Activated naive CD8-positive, alpha-beta T cell treated with anti-CD3 and anti-CD28 coated beads, Interleukin-2, amount 10 ng/mL, durations not matched to agents 7 days and 5 days (primary cell): ENCODE measurements at places on chromosomes 3 and 15.

- H3K36me3 ChIP-seq = peaks cover 41% of the 10 kb centered on the region
- no peaks in the 10 kb centered on the region for H3K27me3 ChIP-seq
- peak overlapping the region; percentile 21 for H3K4me3 ChIP-seq
- H3K4me1 ChIP-seq = peaks cover 81% of the 10 kb centered on the region
- peak overlapping the region; percentile 85 for H3K27ac ChIP-seq
- no peak for DNase-seq
Measured at GRCh38 chr15:78044407-78045155, 32.9 kb downstream of the TBC1D2B start.

DNA sequence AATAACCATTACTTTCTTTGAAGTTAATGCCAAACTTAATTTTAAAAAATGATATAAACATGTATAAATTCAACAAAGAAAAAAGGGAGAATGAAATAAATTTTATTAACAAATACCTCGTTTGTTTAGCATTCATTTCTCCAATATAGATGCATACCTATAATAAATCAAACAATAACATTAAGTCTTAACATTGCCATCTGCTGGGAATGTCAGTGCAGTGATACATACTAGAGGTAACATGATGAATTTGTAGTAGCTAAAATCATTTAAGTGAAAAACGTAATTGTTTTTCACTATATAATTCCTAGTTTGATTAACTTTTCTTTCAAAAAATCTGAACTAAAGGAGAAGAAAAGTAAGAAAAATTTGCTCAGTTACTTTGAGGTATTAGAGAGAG lies 340.2 kb upstream of the CBLB start:
- H3K4me3 ChIP-seq = no peak overlapping the region
- H3K36me3 ChIP-seq = peaks cover 29% of the 10 kb centered on the region
- no peaks in the 10 kb centered on the region for H3K27me3 ChIP-seq

GRCh38 chr3:40690749-40691451 lies 166.1 kb downstream of the ZNF621 start:
- no peak overlapping the region for H3K27ac ChIP-seq
- H3K36me3 ChIP-seq = no peaks in the 10 kb centered on the region
- no peak overlapping the region for H3K4me3 ChIP-seq
- peaks cover 2% of the 10 kb centered on the region for H3K4me1 ChIP-seq
- H3K27me3 ChIP-seq = peaks cover 15% of the 10 kb centered on the region

GRCh38 chr3:108124337-108125152 lies 33.7 kb upstream of the CD47 start:
- H3K36me3 ChIP-seq = peaks cover 25% of the 10 kb centered on the region
- H3K27ac ChIP-seq = peak overlapping the region; percentile 99
- no peaks in the 10 kb centered on the region for H3K27me3 ChIP-seq
- H3K4me3 ChIP-seq = peak overlapping the region; percentile 96

- H3K27ac ChIP-seq = no peak overlapping the region
- no peaks in the 10 kb centered on the region for H3K4me1 ChIP-seq
- no peak overlapping the region for H3K4me3 ChIP-seq
- H3K36me3 ChIP-seq = no peaks in the 10 kb centered on the region
Measured at GRCh38 chr3:170635385-170635735, 49.5 kb upstream of the SLC7A14 start.

DNA sequence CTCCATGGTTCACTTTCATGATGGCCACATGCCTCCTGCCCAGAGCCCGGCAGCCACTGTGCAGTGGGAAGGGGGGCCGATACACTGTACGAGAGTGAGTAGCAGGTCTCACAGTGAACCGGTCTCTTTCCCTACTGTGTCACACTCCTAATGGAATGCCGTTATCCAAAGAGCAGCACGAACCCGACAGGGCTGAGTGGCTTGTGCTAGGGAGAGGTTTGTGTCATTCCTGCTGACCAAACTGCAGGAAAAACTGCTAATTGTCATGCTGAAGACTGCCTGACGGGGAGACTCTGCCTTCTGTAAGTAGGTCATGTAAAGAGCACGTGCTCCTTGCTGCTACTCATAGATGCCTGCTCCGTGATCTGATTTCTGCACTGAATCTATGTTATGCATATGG lies 105.1 kb downstream of the ARPP21 start:
- DNase-seq = no peak
- H3K27me3 ChIP-seq = no peaks in the 10 kb centered on the region
- no peak overlapping the region for H3K27ac ChIP-seq
- no peak overlapping the region for H3K4me3 ChIP-seq
- H3K4me1 ChIP-seq = no peaks in the 10 kb centered on the region
- H3K36me3 ChIP-seq = no peaks in the 10 kb centered on the region

DNA sequence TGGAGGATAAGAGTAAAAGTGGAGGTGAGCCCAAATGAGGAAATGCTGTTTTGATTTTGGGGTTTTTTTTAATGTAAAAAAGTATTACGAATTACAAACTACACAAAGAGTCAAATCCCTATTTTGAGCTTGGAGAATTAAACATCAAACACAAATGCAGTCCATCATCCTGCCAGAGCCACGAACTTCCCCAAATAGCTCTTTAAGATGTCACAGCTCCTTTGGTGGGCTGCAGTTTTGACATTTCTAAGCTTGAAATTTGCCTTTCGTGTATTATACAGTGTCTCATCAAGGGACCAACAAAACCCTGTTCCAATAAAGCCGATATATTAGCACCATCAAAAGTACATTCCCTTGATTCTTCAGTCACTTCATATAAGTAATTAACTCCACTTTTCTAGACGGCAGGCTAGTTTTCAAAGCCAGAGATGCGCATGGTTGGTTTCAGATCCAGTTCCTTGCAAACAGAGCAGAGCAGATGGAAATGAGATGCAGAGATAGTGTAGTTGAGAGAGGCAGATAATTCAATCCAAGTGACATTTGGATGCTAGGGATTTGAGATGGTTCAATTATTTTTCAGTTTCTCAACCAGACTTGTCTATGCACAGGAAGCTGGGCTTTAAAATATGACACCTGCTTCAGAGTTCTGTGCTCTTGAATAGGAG lies 580.9 kb downstream of the EDEM1 start:
- H3K27me3 ChIP-seq = peaks cover 1% of the 10 kb centered on the region
- no peak overlapping the region for H3K4me3 ChIP-seq
- DNase-seq = no peak
- H3K36me3 ChIP-seq = no peaks in the 10 kb centered on the region
- no peak overlapping the region for H3K27ac ChIP-seq

DNA sequence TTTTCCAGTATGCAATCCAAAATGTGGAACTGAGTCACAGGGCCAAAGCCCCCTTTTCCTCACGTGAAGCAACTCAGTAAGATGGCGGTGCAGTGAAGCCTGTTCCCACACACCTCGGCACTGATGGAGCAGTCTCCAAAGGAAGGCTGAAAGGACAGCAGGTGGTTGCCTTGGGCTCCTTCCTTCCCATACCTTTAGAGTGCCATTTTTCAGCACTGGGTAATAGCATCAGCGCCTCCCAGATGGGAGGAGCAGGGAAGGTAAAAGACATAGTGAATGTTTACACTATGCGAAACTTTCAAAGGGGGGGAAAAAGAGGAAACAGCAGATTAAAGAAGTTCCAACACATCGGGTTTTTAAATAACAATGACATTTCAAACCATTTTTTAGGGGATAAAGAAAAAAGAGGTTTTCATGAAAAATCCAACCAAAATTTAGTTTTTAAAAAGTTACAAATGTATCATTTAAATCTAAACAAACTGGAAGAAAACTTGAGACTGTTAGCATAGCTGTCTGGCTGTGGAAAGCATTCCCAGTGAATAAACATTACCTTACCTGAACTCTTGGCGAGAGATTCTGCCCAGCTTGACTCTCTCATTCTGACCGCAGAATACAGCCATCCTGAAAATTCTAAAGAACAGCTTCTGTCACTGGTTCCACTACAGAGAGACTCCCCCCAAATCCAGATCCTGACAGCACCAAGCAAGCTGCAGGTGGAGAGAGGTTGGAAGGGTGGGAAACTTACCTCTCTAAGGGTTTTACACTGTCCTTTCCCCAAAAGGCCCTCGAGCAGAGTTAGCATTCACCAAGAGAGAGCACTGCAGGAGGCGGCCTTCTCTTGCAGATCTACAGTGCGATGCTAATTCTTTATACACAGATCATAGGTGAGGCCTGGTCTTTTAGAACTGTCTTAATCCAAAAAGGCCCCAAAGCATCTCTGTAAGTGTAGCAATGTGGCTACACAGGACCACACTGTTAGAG lies 32.6 kb downstream of the ABCC5 start:
- H3K36me3 ChIP-seq = peaks cover 6% of the 10 kb centered on the region
- peaks cover 7% of the 10 kb centered on the region for H3K4me1 ChIP-seq
- no peak overlapping the region for H3K4me3 ChIP-seq
- H3K27me3 ChIP-seq = no peaks in the 10 kb centered on the region
- no peak for DNase-seq

GRCh38 chr3:46349484-46350261 lies 4.2 kb upstream of the CCR2 start:
- peak overlapping the region; percentile 92 for H3K27ac ChIP-seq
- H3K36me3 ChIP-seq = peaks cover 35% of the 10 kb centered on the region
- H3K27me3 ChIP-seq = no peaks in the 10 kb centered on the region
- DNase-seq = no peak

- H3K27ac ChIP-seq = no peak overlapping the region
- H3K36me3 ChIP-seq = peaks cover 3% of the 10 kb centered on the region
- H3K4me1 ChIP-seq = peaks cover 12% of the 10 kb centered on the region
- H3K27me3 ChIP-seq = peaks cover 10% of the 10 kb centered on the region
- DNase-seq = no peak
- no peak overlapping the region for H3K4me3 ChIP-seq
Measured at GRCh38 chr3:188949996-188950395, 221.8 kb upstream of the TPRG1 start.

- no peak for DNase-seq
- peaks cover 40% of the 10 kb centered on the region for H3K36me3 ChIP-seq
- H3K4me1 ChIP-seq = peaks cover 60% of the 10 kb centered on the region
- peak overlapping the region; percentile 37 for H3K27ac ChIP-seq
- H3K4me3 ChIP-seq = peak overlapping the region; percentile 71
Measured at GRCh38 chr15:50116477-50116876, 2.6 kb downstream of the ATP8B4 start.

DNA sequence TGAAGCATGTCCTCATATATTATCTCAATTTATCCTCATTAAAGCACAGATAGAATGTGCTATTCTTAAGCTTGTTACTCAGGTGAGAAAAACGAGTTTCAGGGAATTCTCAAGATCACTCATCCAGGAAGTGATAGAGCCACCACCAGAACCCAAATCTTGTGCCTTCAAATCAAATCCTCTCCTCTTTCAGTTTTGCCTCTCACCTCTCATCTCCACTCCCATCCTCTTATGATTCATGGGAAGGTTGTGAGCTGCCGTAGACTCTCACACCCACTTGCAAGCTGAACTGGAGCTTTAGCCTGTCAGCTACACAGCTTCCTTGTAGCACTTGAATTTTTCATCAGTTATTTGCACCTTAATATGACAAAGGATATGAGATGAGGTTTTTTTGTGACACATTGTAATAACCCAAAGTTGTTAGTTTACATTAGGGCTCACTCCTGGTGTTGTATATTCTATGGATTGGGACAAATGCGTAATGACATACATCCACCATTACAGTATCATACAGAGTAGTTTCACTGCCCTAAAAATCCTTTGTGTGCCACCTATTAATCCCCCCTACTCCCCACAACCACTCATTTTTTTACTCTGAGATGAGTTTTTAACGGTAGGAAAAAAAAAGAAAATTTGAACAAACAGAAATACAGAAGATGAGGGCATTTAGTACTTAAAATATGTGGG lies 25.7 kb downstream of the GPR15 start:
- H3K27me3 ChIP-seq = no peaks in the 10 kb centered on the region
- H3K4me3 ChIP-seq = peak overlapping the region; percentile 91
- no peak for DNase-seq

DNA sequence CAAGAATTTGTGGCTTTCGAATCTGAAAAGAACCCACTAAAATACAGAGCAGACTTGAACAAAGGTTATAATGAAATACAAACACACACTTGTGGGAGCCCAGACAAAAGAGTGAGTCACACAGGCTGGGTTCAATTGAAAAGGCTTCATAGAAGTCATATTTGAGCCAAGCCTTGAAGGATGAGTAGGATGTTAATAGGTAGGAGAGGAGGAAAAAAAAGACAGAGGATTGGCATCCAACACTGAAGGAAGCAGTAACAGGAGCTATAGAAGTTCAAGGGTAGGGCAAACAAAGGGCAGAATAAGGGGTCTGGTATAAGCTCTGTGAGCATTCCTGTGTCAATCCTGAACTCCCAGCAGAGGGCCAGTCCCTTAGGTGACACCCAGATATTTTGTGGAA lies 325.4 kb downstream of the FOXP1 start:
- peaks cover 26% of the 10 kb centered on the region for H3K4me1 ChIP-seq
- H3K36me3 ChIP-seq = peaks cover 11% of the 10 kb centered on the region
- H3K27ac ChIP-seq = peak overlapping the region; percentile 70
- no peak for DNase-seq
- H3K27me3 ChIP-seq = no peaks in the 10 kb centered on the region

- H3K4me1 ChIP-seq = peaks cover 18% of the 10 kb centered on the region
- DNase-seq = no peak
- H3K27me3 ChIP-seq = peaks cover 14% of the 10 kb centered on the region
- no peak overlapping the region for H3K27ac ChIP-seq
- peaks cover 16% of the 10 kb centered on the region for H3K36me3 ChIP-seq
Measured at GRCh38 chr3:156525808-156526207, 29.1 kb downstream of the SSR3 start.

GRCh38 chr3:124791639-124792151 lies 61.4 kb downstream of the UMPS start:
- no peak overlapping the region for H3K27ac ChIP-seq
- no peak overlapping the region for H3K4me3 ChIP-seq
- no peaks in the 10 kb centered on the region for H3K36me3 ChIP-seq
- DNase-seq = no peak

DNA sequence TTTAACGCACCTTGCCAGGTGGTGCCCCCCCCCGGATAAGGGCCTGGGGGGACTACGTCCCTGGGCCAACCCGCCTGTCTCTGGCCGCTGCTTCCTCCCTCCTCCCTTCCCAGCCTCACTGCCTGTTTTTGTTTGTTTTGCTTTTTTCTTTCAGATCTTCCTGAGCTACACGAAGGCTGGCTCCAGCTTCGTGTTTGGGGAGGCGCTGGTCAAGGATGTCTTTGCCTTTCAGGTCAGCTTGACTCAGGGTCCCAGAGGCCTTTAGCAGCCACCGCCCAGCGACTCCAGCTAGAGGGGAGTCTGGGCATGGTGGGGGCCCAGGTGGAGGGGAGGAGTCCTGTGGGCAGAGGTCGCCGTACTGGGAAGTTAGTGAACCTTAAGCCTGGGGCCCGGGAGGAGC lies 24.1 kb downstream of the SLC28A1 start:
- no peaks in the 10 kb centered on the region for H3K36me3 ChIP-seq
- no peak overlapping the region for H3K4me3 ChIP-seq
- H3K27me3 ChIP-seq = no peaks in the 10 kb centered on the region
- no peak overlapping the region for H3K27ac ChIP-seq
- peaks cover 9% of the 10 kb centered on the region for H3K4me1 ChIP-seq
- no peak for DNase-seq
